CD4-positive, CD25-positive, alpha-beta regulatory T cell (primary cell): ENCODE measurements at places on chromosomes 2 and 18.

GRCh38 chr2:200728630-200729029, 83.1 kb upstream of the BZW1 start:
- H3K27me3 ChIP-seq: peaks cover 29% of the 10 kb centered on the region
- H3K4me3 ChIP-seq: no peak overlapping the region
- H3K36me3 ChIP-seq: no peaks in the 10 kb centered on the region
- no peaks in the 10 kb centered on the region for H3K4me1 ChIP-seq
- H3K27ac ChIP-seq: no peak overlapping the region
- DNase-seq: no peak

DNA sequence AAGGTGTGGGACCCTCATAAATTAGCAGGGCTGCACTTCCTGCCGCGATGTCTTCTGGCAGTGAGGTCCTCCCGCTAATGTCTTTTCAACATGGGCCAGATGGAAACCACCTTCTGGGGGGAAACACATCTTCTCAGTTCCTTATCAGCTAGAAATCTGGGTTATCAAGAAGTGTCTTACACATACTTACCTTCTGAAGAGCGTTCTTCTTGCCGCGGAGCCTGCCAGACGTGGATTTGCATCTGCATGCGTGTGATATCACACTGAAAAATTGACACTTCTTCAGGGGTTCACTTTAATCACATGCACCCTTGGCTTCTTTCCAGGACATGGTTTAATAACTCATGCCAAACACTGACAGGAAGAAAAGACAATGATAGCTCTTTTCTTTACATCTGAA, 163.5 kb upstream of the SOX11 start:
- H3K27me3 ChIP-seq: no peaks in the 10 kb centered on the region
- DNase-seq: no peak
- no peaks in the 10 kb centered on the region for H3K36me3 ChIP-seq
- H3K27ac ChIP-seq: no peak overlapping the region

DNA sequence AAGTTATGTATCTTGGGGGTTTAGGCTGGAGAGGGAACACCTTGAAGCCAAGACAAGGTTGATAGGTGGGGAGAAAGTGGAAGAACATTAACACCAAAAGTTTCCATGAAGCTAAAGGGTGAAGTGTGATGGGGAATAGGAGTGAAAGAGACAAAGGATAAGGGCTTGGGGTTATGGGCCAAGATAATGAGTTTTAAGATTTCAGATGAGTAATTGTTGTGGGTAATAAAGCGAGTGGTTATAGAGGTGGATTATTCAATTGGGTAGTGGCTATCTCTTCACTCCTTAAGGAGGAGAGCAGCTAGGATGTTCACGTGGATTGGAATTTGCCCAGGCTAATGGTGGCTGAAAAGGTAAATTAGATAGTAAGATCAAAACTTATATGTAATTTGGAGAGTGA, 29.8 kb downstream of the EML4 start:
- no peak for DNase-seq
- H3K4me3 ChIP-seq: peak overlapping the region; percentile 37
- H3K4me1 ChIP-seq: peaks cover 69% of the 10 kb centered on the region

GRCh38 chr2:61266632-61267505, 104.9 kb downstream of the C2orf74 start:
- H3K4me1 ChIP-seq: no peaks in the 10 kb centered on the region
- H3K27ac ChIP-seq: no peak overlapping the region
- no peak overlapping the region for H3K4me3 ChIP-seq

- no peak overlapping the region for H3K4me3 ChIP-seq
- DNase-seq: no peak
- peak overlapping the region; percentile 49 for H3K27ac ChIP-seq
- H3K27me3 ChIP-seq: no peaks in the 10 kb centered on the region
These were observed 60.0 kb downstream of the DGKD start for GRCh38 chr2:233414273-233414654.

DNA sequence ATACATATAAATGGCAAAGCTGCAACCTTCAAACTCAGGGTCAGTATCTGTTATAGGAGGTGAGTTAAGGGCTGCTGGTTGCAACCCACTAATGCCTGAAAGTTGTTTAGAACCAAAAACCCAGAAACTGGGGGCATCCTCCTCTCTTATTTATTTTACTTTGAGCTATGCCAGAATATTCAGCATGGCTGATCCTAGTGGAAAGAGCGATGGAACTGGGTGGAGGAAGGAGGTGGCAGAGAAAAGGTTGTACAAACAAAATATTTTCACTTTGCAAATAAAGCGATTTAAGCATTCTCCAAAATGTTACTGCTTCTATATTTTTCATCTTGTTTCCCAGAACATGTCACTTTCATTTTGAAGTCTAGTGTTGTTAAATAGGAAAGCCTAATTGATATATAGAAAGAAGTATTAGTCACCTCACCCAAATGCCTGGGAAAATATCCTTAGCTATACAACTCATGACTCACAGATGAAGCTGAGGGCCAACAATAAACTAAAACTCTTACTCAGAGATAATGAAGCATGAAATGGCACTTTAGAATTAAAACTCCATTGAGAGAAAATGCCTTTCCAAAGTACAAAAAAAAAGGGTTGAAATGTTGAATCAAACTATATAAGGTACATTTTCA, 251.4 kb upstream of the UBE2E3 start:
- H3K4me1 ChIP-seq: no peaks in the 10 kb centered on the region
- no peak for DNase-seq
- H3K27ac ChIP-seq: no peak overlapping the region
- H3K27me3 ChIP-seq: no peaks in the 10 kb centered on the region
- H3K36me3 ChIP-seq: no peaks in the 10 kb centered on the region
